ENCODE measurements at places on chromosomes 13 and 19. TPM values are rescaled to one million over a fixed set of nuclear protein-coding genes. Genes with fewer than 3 reads are reported as not detected.

Gene TRPC4
- total RNA-seq: 12.5 TPM

Gene KLK12
- not detected for total RNA-seq

Gene CBLC
- total RNA-seq: not detected

Gene PSG1
- not detected for total RNA-seq

Gene IGFL2
- total RNA-seq: not detected

Gene KIR2DL1
- not detected for total RNA-seq

Gene ZNF493
- total RNA-seq: 59.4 TPM

Gene ZNF816
- 6.2 TPM for total RNA-seq

DNA sequence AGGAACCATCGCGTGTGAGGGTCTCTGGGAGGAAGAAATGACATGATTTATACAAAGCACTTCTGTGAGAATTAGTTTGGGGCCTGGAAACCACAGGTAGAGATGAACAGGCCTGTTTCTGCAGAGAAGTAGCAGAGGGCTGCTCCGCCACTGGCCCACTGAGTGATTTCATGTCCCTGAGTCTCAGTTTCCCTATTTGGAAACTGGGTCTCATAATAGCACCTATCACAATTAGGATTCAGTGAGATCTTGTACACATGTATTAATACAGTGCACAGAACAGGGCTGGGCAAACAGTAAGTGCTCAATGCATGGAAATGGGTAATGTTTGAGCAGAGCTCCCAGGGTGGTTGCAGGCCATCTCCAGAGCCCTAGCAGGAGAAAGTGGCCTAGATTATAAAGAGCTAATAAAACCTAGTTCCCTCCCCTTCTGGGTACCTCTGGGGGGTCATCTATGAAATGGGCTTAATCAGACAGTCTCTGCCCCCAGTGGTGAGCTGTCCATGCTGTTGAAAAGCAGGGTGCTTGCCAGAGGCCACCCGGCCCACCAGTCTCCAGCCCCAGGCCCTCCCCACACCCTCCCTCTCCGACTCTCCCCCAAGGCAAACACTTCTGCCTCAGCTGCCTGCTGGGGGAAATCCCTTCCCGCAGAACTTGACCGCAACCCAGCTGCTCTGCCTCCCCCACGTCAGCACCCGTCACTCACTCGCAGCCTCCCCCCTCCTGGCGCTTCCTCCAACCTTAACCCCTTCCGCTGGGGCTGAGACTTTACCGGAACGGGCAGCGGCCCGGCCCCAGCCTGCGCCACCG is 4.5 kb downstream of the BCL3 start:
- DNase-seq: peak; percentile 91

- DNase-seq: no peak
Measured at GRCh38 chr13:112917737-112918136, 51.3 kb upstream of the MCF2L start.

GRCh38 chr19:42153672-42154433 is 21.6 kb upstream of the POU2F2 start:
- DNase-seq: no peak

DNA sequence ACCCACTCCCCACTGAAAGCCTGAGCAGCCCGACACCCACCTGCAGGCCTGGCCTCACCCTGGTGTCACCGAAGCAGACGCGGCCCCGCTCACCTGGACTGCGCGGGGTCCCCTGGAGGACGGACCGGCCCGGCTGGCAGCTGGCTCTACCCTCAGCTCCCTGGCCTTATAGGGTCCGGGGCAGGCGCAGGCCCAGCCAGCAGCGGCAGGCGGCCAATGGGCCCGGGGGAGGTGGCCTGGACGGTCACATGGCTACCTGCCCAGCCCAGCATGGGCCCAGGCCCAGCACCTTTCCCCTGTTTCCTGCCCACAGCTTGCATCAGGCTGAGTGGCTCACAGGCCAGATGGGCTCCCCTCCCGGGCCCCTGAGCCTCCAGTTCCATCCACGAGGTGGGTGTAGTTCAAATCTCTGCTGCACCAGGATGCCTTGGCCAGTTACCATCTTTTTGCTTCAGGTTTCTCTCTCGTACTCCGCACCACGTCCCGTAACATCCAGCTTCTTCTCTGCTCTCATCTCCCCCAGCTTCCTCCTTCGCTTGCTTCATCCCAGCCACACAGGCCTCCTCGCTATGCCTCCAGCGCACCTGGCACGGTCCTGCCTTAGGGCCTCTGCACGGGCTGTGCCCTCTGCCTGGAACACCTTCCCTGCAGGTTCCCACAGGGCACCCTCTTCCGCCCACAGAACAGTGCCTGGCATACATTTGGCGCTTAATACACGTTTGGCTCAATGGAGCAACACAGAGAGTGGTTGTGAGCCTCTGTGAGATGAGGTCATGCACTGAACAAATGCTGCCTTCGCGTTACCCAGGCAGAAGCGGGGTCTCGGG is at the start of gene PLIN4:
Gene PLIN4, minus strand, starts transcription at position 142 of the 827 bp plus-strand sequence. CDS start 214 bp downstream, outside the sequence.
- peak; percentile 91 for DNase-seq

GRCh38 chr13:40465015-40465390 is 201.4 kb downstream of the FOXO1 start:
- no peak for DNase-seq

DNA sequence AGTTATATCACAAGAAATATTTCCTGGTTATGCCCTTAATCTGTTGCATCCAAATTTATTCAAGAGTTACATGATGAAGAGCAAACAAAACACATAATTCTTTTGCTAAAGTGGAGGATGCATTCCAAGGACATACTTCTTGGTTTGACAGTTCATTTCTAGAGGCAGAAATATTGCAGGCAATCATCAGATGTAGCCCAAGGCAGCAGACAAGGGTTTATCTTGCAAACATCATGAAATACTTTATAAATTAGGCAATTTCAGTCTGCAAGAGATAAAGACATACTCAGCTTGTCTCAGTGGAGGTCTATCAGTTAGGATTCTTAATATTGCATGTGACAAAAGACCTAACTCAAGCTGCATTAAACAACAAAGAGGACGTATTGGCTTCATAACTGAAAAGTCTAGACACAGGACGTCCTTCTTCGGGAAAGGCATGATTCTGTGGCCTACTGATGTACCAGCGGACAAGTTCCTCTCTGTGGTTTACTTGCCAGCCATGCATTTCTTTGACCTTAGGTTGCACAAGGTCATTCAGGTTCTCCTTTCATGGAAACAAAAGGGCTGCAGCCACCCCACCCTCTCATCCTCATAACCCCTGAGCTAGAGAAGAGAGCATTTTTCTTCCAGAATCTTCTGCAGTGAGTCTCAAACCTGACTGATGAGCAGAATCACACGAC is 204.1 kb downstream of the KATNAL1 start:
- DNase-seq: no peak

GRCh38 chr13:109788372-109789111 is 2.2 kb upstream of the IRS2 start:
- no peak for DNase-seq

- DNase-seq: no peak
Measured at GRCh38 chr19:17418710-17419109, 1.1 kb upstream of the MVB12A start.

DNA sequence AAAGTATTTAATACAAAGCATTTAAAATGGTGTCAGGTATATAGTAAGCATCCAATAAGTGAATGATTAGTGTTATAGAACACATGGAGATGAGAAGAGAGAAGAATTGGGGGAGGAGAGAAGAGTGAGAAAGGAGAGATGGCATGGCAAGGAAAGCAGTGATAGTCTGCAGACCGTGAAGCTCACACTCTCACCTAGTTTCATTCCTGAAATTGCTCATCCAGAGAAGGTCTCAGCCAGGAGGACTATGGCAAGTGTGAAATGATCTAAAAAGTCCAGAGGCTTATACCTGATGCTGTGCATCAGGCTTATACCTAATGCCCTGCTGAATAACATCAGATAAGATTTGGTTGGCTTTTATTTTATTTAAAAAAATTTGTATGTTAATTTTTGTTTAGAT is 351.6 kb upstream of the KLF12 start:
- DNase-seq: no peak

- no peak for DNase-seq
Measured at GRCh38 chr19:17529239-17530158, 18.1 kb downstream of the PGLS start.

DNA sequence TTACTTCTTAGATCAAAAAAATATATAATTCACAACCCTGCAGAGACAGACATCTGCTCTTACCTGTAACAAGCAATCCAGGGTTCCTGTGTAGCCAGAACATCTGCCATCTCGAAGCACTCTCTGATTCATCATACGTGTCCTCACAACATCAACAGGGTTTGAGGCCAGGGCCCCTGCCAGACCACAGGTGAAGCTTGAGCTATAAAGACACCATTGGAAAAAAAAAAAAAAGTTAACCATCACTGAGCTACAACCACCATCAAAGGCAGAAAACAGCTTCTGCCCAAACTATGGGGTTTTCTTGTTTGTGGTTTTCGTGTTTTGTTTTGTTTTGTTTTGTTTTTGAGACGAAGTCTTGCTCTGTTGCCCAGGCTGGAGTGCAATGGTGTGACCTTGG is 19.3 kb downstream of the SLC25A30 start:
- no peak for DNase-seq

DNA sequence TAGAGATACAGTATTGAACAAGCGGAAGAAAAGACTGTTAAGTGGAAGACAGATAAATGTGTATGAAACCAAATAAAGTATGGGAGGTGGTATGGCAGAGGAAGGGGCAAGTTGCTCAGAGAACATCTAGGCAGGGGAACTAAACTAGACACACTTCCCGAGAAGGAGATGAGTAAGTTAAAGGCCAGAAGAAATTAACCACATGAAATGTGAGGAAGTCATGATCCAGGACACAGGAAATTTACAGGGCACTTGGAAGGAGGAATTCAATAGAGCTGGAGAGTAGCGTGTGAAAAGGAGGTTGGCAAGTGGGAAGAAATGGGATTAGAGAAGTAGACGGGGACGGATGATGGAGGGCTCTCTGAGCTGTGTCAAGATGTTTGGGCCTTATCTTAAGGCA is 208.8 kb downstream of the COG6 start:
- no peak for DNase-seq

GRCh38 chr19:51784922-51785690 is 9.9 kb upstream of the FPR3 start:
- peak; percentile 69 for DNase-seq

- peak; percentile 19 for DNase-seq
Measured at GRCh38 chr19:293436-294110, 2.4 kb upstream of the PLPP2 start.

GRCh38 chr13:48749144-48749543 is 95.4 kb downstream of the CYSLTR2 start:
- peak; percentile 25 for DNase-seq

DNA sequence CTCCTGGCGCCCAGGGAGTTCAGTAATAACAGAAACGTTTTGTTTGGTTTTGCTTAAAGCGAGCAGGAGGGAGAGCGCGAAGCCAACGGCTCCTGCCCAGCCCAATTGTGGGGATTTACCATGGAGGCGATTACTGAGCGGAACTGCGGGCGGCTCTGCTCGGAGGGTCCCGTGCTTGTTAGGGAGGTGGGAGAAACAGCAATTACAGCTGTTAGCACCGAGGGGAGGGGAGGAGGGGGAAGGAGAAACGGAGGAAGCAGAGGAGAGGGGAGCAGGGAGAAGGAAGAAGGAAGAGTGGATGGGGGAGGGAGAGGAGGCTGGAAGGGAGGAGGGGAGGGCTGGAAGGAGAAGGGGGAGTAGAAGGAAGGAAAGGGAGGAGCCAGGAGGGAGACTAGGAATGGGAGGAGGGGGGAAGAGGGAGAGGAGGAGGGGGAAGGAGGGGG is 7.7 kb upstream of the ONECUT3 start:
- DNase-seq: no peak

DNA sequence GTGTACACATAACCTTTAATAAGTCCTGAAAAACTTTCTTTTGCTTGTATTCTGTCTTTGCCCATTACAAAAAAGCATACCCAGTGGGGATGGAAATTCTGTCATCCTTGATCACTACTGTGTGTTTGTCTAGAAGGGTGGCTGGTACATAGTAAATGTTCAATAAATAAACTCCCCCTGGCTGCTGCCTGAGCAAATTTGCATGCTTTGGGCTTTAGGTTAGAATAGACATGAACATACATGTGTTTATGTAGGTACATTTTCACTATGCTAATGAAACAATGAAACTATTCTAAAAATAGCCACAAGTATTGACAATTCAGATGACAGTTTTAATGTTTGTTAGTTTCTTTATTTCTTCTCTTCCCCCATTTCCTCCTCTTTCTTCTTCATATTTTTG is 36.1 kb downstream of the TNFSF13B start:
- no peak for DNase-seq

DNA sequence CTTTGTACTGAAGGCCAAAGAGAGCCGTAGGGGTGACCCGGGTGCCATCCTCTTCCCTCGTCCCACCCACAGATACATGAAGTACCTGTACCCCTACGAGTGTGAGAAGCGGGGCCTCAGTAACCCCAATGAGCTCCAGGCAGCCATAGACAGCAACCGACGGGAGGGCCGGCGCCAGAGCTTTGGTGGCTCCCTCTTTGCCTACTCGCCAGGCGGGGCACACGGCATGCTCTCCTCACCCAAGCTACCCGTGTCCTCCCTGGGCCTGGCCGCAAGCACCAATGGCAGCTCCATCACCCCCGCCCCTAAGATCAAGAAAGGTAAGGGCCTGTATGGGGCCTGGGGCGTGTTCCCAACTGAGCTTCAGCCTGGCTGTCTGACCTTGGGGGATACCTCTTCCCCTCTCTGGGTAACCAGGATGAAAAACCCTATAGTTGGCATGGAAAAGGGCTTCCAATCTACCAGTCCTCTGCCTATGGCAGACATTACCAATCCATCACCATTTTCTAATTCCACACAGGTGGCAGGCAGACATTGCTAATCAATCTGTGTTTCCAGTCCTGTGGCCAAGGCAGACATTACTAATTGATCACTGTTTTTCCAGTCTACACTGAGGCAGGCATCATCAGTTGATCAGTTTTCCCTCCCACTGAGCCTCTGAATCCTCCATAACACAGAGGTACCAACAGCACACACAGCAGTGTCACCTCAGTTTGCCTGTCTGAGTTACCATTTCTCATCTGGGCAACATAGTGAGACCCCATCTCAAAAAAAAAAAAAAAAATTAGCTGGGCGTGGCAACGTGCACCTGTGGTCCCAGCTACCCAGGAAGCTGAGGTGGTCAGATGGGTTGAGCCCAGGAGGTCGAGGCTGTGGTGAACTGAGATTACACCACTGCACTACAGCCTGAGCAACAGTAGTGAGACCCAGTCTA is 19.1 kb upstream of the WDR18 start:
- DNase-seq: no peak

GRCh38 chr19:4474514-4475022 is 2.5 kb downstream of the HDGFL2 start:
- DNase-seq: no peak

GRCh38 chr19:48752496-48753365 is at the start of gene FUT1:
FUT1 (minus strand) TSS chr19:48752641; CDS start chr19:48751281, 1,360 bp downstream.
- no peak for DNase-seq

GRCh38 chr13:32008518-32009175 is 22.9 kb upstream of the FRY start:
- DNase-seq: no peak

All from uterus (tissue), 4 donors.